ENCODE measurements at places on chromosomes 4 and X. TPM values are rescaled to one million over a fixed set of nuclear protein-coding genes. Genes with fewer than 3 reads are reported as not detected.

GRCh38 chr4:137960371-137961050 is 281.6 kb downstream of the SLC7A11 start:
- DNase-seq, result no peak

- peak; percentile 28 for DNase-seq
Observed at GRCh38 chr4:151691639-151692442, 69.0 kb downstream of the GATB start.

GRCh38 chr4:168380290-168380689 is 61.7 kb upstream of the DDX60 start:
- DNase-seq, result no peak

- DNase-seq, result no peak
Observed at GRCh38 chrX:19725641-19726040, 161.8 kb downstream of the SH3KBP1 start.

DNA sequence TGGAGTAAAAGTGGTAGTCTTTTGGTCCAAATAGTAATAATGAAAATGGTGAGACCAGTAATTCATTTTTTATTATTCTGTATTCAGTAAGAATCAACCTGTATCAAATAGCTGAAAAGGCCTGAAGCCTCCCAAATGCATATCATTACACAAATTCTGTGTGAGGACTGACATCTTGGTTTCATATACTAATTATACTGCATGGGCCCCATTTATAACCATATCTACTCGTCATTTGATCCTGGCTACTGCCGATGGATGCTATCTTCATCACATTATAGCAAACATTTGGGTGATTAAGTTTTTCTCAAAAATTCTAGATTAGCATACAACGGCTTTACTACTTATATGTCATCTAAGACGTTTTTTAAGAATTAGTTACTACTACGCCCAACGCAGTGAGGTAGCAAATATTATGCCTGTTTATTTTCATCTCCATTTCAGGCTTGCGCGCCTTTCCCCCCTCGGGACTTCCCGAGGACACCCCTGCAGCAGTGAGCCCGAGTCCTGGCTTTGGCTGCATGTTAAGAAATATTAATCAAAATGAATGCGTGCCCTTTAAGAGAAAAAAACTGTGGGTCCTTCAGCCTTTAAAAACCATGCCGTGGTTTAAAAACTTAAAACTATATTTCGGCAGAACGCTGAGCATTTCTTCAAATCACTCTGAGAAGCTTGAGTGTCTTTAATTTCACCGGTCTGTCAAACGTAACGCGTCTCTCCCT is 814 bp upstream of the MMAA start:
- no peak for DNase-seq

CNGA1 gene
- not detected for total RNA-seq

FHIP1A gene
- total RNA-seq, result 21.4 TPM

- DNase-seq, result no peak
Observed at GRCh38 chr4:146381263-146381872, 140.4 kb downstream of the SLC10A7 start.

DNA sequence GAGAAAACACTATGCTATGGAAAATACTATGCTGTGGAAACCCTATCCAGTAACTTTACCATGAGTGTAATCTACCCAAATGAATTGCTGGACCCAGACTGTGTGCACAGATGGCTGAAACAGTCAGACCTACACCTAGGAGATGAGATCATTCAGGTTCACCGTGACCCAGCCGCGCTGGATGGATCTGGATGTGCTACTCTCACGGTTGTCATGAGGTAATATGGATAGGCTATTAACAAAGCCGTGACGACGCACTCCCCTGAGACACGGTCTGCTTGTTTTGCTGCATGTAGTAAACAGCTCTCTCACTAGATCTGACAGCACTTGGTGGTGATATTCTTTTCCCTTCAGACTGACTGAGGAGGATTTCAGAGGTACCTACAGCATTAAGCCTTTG is 832.5 kb upstream of the GRID2 start:
- no peak for DNase-seq

GUCY1A1 gene
- 43.0 TPM for total RNA-seq

- DNase-seq, result no peak
Observed at GRCh38 chr4:145535202-145535601, 53.5 kb downstream of the SMAD1 start.

IL1RAPL1 gene
- 1.9 TPM for total RNA-seq

- DNase-seq, result no peak
Observed at GRCh38 chrX:1300449-1300848, 31.8 kb downstream of the CSF2RA start.

ARHGAP36 gene
- total RNA-seq, result not detected

DNA sequence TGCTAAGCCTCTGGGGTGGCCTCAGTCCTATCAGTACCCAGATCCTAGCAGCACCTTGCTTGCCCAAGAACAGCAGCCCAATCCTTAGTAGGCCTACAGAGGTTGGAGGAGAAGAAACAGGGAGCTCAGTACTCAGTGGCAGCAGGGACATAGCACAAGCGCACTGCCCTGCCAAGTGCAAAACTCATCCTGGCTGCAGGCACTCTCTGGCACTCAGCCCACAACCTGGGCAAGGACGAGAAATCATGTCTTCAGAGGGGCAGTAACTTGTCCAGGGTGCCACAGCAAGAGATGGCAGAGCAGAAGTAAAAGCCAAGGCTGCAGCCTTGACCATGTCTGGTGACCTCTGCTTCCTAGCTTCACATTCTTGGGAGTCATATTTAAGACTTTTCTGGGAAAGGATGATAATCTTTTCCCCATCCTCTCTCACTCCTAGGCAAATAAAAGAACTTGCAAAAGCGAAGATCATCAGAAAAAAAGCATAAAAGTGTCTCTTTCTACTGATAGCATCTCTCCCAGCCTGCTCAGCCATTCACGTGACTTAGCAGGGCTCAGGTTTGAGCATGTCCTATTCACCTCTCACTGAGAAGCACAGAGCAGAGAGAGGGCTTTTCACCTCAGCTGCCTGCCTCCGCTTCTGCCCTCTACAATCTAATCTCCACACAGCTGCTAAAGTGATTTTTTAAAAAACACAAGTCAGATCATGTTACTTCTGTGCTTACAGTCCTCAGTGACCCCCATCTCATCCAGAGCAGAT is 37.2 kb upstream of the MAGEA4 start:
- peak; percentile 15 for DNase-seq

SPP1 gene
- 3.7 TPM for total RNA-seq

GRCh38 chr4:70371987-70372386 is 10.9 kb upstream of the SMR3B start:
- DNase-seq, result no peak

All from left ventricle myocardium inferior (tissue), 1 donor.